ENCODE measurements at places on chromosomes 16 and 17.

DNA sequence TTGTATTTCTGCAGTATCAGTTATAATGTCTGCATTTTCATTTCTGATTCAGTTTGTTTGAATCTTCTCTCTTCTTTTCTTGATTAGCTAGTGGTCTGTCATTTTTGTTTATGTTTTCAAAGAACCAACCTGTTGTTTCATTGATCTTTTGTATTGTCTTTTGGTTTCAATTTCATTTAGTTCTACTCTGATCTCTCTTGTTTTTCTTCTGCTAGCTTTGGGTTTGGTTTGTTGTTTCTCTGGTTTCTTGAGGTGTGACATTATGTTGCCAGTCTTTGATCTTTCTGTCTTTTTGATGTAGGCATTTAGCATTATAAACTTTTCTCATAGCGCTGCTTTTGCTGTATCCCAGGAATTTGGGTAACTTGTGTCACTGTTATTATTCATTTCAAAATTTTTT lies 107.2 kb downstream of the PHKB start:
- DNase-seq = no peak

DNA sequence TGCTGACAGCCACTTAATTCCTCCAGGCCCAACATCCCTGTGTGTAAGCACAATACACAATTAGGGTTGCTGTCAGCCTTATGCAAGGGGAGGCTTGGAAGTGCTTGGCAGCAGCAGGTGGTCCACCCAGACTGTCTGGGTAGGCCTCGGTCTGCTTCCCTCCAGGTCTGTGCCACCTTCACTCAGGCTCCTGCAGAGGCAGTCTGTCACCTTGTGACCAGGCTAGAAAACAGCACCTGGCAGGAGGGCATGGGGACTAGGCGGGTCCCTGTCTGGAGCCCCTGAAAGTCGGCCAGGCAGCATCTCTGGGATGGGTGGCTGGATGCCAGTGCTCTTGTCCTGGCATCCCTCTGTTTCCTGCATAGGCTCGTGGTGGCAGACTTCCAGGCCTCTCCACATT lies 578.1 kb downstream of the KCNJ18 start:
- DNase-seq = no peak

- DNase-seq = peak; percentile 46
Measured at GRCh38 chr17:67326440-67326839, 39.9 kb downstream of the PSMD12 start.

DNA sequence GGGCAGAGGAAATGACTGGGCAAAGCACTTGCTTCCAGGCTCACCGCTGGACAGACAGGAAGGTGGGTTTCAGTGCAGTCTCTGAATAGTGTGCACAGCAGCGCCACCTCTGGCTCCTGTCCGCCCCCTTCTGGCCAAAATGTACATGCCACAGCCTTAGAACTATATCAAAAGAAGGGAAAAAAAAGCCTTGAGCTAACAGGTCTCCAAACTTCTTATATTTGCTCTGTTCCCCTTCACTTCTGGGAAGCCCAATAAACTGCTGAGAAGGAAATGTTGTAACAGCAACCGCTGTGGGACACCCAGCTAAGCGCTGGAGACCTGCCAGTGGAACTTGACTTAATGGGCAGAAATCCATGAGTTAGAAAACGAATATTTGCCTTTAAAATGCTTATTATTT lies 17.5 kb downstream of the COG7 start:
- peak; percentile 80 for DNase-seq

DNA sequence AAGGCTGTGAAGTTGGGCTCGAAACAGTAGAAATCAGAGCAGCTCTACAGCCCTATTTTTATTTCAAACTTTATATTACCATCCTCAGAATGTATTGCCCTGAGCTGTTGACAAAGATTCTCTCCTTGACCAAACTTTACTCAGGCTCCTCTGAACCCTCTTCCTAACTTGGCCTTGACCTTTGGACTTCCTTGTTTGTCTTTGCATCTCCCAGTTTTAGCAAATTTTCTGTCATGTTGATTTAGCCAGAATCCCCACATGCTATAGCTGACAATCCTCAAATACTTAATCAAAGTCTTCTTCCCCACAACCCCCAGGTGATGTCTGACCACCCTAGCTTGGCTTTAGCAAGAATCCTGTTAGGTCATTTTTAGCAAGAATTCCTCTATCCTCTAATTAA lies 87.4 kb upstream of the GRIN2A start:
- no peak for DNase-seq

DNA sequence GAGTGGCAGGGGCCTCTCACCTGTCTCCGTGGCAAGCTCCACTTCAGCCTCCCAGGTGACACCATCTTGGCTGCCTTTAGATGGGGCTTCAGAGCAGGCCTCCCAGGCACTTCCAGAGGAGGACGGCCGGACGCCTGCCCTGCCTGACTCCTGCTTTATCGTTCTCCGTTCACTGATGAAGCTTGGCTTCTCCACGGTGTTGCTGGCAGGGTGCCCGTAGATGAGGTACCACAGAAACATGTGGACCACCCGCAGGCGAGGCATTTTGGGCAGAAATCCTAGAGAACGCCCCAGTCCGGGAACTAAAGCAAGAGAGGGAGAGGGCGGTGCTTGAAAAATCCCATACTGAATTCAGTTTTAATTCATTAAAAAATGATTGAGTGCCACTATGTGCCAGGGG lies 54.5 kb downstream of the GTF3C1 start:
- DNase-seq = no peak

DNA sequence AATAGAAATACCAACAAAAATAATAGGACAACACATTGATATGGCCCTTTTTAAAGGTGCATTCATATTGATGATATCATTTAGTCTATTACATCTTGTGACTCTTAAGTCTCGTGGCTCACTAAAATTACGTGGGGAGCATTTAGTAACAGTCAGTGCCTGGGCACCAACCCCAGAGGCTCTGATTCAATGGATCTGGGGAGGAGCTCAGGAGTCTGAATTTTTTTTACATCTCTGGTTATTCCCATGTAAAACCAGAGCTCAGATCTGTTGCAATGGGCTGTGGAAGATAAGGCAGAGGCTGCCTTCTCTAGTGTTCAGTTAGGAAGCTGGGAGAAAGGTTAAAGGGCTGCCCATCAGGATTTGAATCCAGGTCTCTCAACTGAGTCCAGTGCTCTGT lies 549.9 kb upstream of the CDH5 start:
- DNase-seq = no peak

DNA sequence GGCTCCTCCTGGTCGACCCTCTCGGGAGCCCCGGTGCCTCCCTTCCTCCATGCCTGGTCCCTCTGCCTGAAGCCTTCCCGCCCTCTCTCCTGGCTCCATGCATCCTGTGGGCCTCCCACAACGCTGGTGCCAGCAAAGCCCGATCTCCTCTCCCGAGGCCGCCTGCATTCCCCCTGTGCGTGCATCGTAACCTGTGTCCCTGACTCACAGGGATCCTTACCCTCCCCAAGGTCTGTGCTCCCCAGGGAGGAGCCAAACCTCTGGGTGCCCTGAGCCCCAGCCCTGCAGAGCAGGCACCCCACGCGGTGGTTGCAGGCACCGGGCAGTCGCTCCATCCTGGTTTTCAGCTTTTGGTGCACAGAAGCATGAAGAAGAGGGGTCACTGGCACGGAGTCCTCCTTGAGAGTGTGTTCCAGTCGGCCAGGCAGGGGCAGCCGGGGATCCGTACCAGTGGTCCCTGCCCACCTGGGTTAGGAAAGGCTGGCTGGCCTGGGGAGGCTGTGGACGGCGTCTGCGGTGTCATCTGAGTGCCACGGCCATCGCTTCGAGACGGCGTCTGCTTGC lies 1.8 kb upstream of the ENPP7 start:
- DNase-seq = no peak

- DNase-seq = peak; percentile 46
Measured at GRCh38 chr16:87560428-87561199, 41.7 kb upstream of the JPH3 start.

DNA sequence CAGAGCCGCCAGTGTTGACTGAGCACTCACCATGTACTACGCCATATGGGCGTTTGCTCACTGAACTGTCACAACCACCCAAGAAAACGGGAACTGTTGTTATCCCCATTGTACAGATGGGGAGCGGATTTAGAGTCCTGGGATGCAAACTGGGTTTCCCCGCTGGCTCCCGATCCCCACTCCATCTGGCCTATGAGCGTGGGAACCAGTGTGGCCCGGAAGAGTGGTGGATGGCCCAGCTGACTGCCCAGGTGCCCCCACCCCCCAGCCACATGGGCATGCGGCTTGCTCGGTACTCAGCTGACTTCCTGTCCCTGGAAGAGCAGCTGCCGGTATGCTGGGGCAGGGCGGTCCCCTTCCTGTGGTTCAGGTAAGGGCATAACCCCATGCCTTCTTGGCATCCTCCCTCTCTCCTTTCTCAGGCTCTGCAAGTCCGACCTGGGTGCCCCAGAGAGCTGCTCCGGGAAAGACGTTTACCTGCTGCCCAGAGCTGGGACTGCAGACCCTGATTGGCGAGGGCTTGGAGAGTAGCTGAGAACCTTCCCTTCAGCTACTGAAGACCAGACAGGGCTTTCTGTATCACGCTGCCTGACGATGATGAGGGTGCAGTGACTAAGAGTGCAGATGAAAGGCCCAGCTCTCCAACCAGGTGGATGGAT lies 16.2 kb downstream of the SOCS3 start:
- peak; percentile 85 for DNase-seq

DNA sequence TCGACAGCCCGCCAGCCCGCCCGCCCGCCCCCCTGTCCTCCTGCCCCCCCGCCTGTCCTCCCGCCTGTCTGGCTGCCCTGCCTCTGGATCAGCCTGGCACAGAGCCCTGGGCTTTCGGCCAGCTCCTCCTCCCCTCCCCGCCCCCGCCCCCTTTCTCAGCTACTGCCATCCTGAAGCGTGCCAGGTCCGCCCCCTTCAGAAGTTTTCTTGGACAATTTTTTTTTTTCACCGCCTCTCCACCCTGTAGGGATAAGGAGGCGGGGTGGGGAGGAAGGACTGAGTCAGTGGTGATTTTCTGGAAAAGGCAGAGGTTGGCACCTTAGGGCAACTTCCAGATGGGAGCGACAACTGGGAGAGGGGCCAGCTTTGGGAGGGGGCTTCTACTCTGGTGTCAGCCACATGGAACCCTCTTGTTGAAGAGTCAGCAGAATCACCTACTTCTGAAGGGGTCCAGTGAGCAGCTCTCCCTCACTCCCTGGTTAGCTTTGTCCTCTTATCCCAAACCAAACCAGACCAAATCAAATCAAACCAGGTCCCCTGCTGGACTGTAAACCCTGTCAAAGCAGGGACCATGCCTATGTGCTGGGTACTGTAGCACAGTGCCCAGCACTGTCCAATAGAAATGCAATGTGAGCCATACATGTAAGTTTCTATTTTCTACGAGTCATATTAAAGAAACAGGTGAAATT lies 19.7 kb downstream of the IGF2BP1 start:
- no peak for DNase-seq

GRCh38 chr17:75774991-75775668 lies 9.5 kb upstream of the UNK start:
- peak; percentile 35 for DNase-seq

GRCh38 chr17:2174468-2175293 lies 119.8 kb downstream of the HIC1 start:
- DNase-seq = peak; percentile 9

DNA sequence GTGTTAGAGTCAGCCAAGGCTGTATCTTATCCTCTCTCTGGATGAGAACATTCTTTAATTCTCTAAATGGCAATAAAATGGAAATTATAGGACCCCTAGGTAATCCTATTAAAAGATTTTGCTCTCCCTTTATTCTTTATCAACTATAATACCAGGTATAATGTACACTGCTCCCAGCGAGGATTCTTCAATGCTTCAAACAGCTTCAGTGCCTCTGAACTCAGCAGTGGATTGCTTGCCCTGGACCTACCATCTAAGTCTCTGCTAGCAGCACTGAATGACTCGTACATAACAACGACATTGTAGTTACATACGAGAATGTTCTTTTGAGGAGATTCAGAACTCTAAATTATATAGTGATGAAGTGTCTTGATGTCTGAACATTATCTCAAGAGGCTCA lies 3.7 kb upstream of the OR3A2 start:
- DNase-seq = no peak

GRCh38 chr16:7088711-7089110 lies 243.9 kb upstream of the RBFOX1 start:
- DNase-seq = no peak

- no peak for DNase-seq
Measured at GRCh38 chr16:53629607-53630312, 73.9 kb downstream of the RPGRIP1L start.

- no peak for DNase-seq
Measured at GRCh38 chr16:11481987-11482386, 104.7 kb downstream of the LITAF start.

DNA sequence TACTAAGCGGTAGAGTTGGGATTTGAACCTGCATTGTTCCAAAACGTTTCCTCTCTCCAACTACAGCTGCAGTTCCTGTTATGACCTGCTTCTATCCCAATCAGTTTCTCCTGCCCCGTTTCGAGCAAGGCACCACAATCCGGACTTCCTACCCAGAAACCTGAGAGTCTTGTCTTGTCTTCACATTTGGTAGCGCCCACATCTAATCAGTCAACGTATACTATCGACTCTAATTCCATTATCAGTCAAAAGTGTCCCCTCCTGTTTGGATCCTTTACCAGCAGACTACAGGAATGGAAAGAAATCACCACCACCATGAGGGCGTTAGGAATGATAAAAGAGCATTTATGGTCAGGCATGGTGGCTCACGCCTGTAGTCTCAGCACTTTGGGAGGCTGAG lies 124.6 kb downstream of the AXIN2 start:
- no peak for DNase-seq

- DNase-seq = no peak
Measured at GRCh38 chr16:66900721-66901441, 17.8 kb downstream of the CDH16 start.

DNA sequence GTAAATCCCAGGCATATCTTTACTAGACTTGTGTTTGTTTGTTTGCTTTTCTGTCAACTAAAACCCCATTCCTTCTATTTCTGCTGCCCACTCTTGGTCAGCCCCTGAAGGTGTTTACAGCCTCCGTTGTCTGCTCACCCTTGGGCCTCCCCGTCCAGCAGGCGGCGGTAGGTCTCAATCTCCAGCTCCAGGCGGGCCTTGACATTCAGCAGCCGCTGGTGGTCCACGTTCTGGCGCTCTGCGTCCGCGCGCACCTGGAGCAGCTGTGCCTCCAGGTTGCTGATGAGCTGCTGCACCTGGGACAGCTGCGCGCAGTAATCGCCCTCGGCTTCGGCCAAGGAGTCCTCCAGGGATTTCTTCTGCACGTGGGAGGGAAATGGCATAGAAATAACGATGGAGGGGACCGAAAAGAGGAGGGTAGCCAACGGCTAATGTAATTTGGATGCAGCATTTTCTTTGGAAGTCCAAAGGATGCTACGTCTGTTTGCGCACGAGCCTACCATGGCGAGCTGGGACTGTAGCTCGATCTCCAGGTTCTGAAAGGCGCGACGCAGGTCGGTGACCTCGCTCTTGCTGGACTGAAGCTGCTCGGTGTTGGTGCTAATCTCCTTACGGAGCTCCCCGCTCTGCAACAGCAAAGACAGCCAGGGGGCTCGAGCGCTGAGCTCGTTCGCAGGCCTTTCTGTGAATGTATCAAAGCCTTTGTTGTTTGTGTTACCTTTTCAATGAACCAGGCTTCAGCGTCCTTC lies 3.9 kb downstream of the KRT12 start:
- no peak for DNase-seq
